Astrocyte (in vitro differentiated cells and primary cell): ENCODE measurements at places on chromosomes 1 and 21. TPM values are rescaled to one million over a fixed set of nuclear protein-coding genes. Genes with fewer than 3 reads are reported as not detected.

GRCh38 chr1:236472850-236473788 lies 50.7 kb upstream of the LGALS8 start:
- DNase-seq, result no peak

DNA sequence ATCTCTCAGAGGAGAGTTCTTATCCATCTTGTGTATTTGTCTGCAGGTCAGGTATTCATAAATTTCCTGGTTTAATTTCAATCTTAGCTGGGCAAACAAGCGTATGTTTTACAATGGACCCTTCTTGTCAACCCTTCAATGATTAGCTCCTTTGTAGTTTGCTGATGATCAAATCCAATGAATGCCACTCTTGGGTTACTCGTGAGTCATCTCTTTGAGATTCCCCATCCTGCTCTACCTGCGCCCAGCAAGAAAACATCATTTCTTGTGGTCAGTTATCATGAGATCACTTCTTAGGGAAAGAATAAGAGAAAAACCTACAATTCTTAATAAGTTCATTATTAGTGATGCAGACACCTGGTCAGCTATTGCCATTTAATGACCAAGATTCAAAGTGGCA lies 572.3 kb upstream of the PKN2 start:
- no peak for DNase-seq

TMEM200B gene
- 3.6 and 4.7 TPM in 2 replicates for total RNA-seq

- no peak for DNase-seq
Measured at GRCh38 chr1:227938276-227938675, 9.5 kb downstream of the WNT9A start.

OXCT2 gene
- total RNA-seq, result 0.24 and 0.36 TPM in 2 replicates

NEGR1 gene
- 7.4 and 8.6 TPM in 2 replicates for total RNA-seq

GRCh38 chr1:6162773-6163172 lies 17.3 kb downstream of the CHD5 start:
- no peak for DNase-seq

SLC30A1 gene
- total RNA-seq, result 34.9 and 35.0 TPM in 2 replicates

DNA sequence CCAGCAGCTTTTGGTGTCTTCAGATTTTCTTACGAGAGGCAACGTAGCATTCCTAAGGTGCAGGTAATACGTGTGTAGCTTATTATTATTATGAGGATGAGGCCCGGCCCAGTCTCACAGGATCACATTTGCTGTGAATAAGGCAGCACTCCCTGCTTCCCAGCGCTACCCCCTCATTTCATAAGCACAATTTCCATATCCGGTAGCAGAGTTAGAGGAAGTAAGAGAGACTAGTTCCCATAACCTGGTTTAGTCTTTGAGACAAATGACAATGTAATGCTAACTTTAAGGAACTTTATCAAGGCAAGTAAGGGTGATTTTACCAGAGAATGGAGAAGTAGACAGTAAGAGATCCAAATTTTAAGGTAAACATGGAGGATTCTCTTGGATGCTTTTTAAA lies 14.6 kb upstream of the LMO4 start:
- DNase-seq, result no peak

SLC1A7 gene
- total RNA-seq, result not detected in 2 replicates

DNA sequence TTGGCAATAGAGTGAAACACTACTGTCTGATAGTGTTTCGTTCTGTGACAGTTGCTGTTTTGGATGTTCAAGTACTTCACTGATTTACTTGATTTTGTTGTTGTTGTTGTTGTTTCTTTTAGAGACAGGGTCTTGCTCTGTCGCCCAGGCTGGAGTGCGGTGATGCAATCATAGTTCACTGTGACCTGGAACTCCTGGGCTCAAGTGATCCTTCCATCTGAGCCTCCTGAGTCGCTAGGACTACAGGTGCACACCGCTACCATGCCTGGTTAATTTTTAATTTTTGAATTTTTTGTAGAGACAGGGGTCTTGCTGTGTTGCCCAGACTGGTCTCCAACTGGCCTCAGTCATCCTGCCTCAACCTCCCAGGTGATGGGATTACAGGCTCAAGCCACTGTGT lies 2.3 kb downstream of the ATF6 start:
- no peak for DNase-seq

DNA sequence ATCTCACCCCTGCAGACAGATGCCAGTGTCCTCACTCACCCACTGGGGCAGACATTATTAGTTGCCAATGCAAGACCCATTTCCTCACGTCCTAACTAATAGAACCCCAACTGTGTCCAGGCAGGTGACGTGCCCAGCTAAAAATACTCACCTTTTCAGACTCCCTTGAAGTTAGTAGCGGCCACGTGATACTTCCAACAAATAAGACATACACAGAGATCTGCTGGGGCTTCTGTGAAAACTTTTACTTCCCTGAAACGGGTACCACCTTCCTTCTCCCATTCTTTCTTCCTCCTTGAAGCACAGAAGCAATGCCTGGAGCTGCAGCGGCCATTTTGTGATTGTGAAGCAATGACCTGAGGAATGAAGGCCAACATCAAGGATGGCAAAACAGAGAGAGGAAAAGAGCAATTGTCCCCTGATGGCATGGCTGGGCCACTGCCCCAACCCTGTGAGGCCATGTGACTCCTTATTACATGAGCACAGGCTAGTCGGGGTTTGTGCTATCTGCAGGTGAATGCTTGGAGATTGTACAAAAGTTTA lies 74.4 kb upstream of the TMPRSS2 start:
- no peak for DNase-seq

DNA sequence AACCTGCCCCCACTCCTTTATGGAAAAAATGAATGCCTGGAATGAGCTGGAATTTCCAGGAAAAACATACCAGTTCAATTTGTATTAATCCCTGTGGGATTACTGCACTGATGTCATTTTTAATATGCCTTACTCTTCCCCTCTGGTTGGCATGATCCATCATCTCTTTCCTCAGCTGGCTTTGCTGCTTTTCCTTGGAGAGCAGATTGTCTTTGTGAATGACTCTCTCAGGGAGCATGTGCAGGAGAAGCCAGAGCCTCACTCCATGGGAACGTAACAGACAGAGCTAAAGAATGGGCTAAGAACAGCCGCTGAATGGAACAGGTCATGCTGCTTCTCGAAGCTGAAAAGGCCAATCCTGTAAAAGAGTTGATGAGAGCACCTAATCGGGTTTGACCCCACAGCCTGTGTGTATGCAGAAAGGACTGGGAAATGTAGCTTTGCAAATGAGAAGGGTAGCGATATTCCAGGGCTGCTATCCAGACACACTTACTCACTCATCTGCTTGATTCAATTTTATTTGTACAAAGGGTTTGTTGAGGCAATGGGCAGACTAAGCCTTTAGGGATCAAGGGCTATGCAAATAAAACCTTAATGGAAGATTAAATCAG lies 20.7 kb downstream of the PHC2 start:
- DNase-seq, result peak; percentile 74

DNA sequence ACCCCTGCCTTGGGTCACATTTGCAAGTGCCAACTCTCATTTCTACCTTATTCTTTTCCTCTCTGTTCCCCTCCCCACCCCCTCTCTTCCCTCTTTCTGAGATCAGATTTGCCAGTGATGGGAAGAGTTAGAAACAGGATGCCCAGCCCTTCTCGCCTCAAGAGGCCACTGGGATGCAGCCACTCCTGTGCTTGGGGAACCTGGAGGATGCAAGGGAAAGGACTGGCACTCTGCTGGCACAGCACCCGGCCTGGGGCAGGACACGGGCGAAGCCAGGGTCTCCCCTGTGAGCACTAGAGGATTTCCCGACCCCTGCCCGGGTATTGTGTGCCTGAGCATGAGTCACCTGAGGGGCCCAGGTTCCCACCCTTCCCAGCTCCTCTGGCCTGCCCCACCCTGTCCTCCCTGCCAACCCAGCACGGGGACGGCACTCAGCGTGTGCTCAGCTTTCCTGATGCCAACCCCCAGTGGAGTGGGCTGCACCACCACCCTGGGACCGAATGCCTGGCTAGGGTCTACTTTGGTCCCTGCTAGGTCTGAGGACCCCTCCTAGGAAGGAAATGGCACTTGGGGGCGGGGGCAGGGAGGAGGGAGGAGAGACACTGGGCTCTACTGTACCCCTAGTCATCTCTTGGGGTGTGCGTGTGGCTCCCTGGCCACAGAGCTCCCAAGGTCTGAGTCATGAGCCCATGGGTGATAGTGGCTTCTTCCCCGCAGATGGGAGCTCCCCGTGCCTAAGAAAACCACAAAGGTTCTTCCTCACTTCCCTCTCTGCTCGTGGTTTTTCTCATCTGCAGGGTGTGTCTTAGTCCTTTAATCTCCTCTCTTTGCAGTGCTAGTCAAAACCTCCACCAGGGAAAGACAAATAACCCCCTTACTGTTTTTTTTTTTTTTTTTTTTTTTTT lies 12.4 kb downstream of the LMNA start:
- peak; percentile 97 for DNase-seq

DNA sequence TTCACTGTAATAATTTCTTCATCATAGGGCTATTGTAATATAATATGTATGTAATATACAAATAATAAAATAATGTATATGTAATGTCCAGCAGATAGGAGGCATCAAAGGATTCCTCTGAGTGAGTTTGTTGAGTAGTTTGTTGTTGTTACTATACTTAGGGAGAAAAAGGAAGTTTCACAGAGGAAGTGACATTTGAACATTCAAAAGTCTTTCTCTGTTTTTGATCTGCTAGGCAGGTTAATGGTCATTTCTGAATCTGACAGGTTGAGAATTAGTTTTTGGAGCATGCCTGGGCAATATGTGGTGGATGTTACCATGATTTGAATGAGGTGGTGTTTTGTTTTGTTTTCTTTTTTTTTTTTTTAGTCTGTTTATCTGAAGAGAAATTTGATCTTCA lies 102.1 kb downstream of the NRDC start:
- DNase-seq, result no peak

CA14 gene
- total RNA-seq, result 1.2 TPM in 2 replicates

- DNase-seq, result no peak
Measured at GRCh38 chr1:39469150-39469549, 22.3 kb upstream of the BMP8A start.

GRCh38 chr1:199920635-199921034 lies 106.9 kb upstream of the NR5A2 start:
- DNase-seq, result no peak

- no peak for DNase-seq
Measured at GRCh38 chr1:24904731-24905354, 25.2 kb downstream of the RUNX3 start.

DNA sequence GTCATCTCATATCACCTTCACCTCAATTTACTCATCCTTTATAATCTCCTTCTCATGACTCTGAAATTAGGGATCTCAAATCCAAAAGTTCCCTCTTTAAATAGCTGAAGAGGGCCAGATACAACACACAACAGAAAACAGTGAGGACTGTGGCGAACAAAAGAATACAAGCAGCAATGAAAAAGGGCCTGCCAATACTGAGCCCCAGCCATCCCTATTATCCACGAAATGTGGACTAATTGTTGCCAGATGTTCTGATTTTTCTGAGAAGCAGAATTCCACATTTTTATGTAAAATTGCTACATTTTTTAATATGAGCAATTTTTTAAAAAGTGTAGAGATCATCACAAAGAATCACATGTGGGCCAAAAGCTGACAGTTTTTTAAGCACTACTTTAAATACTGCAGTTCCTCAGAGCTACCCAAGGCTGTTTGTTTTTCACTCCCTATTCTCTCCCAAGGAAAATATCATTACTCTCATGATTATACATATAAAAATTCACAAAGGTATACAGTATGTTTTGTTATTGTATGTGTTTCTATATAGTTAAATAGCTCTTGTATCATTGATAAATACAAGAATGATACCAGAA lies 90.0 kb downstream of the ASH1L start:
- no peak for DNase-seq

TEDDM1 gene
- total RNA-seq, result not detected in 2 replicates

- peak; percentile 37 for DNase-seq
Measured at GRCh38 chr1:19704247-19705113, 39.8 kb downstream of the HTR6 start.

DNA sequence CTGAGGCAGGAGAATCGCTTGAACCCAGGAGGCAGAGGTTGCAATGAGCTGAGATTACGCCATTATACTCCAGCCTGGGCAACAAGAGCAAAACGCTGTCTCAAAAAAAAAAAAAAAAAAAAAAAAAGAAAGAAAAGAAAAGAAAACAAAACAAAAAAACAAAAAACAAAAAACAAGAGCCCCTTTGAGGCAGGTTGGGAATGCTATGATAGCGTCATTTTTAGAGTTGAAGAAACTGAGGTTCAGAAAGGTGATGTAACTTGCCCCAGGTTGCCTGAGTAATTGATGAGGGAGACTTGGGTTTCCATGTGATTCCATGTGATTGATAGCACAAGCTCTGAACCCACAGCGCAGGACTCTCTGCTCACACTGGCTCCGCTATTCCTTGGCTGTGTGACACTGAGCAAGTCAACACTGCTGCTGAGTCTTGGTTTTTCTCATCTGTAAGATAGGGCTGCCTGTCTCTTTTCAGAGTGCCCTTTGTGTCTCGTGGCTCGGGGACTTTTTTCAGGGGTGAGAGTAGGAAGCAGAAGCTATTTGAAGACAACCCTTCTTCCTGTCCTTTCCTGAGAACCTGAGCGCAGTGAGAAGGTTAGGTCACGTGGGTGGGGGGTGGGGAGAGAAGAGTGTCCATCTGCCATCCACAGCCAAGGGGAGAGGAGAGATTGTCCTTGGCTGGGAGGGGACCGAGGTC lies 2.5 kb downstream of the CNR2 start:
- DNase-seq, result no peak

KCNT2 gene
- 4.8 and 5.9 TPM in 2 replicates for total RNA-seq

DNA sequence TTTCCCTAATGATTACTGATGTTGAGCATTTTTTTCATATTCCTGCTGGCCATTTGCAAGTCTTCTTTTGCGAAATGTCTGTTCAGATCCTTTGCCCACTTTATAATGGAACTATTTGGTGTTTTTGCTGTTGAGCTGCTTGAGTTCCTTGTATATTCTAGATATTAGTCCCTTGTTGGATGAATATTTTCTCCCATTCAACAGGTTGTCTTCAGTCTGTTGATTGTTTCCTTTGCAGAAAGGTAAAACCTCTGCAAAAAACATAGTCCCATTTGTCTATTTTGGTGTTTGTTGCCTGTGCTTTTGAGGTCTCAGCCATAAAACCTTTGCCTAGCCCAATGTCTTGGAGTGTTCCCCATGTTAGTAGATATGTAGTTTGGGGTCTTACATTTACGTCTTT lies 78.0 kb upstream of the GUCA2B start:
- no peak for DNase-seq

GRCh38 chr1:17338706-17339493 lies 30.9 kb downstream of the PADI4 start:
- no peak for DNase-seq

TAS1R1 gene
- not detected in 2 replicates for total RNA-seq

- peak; percentile 69 for DNase-seq
Measured at GRCh38 chr1:17875171-17875881, 120.2 kb downstream of the ACTL8 start.

PTGFR gene
- 0.36 and 0.41 TPM in 2 replicates for total RNA-seq

DNA sequence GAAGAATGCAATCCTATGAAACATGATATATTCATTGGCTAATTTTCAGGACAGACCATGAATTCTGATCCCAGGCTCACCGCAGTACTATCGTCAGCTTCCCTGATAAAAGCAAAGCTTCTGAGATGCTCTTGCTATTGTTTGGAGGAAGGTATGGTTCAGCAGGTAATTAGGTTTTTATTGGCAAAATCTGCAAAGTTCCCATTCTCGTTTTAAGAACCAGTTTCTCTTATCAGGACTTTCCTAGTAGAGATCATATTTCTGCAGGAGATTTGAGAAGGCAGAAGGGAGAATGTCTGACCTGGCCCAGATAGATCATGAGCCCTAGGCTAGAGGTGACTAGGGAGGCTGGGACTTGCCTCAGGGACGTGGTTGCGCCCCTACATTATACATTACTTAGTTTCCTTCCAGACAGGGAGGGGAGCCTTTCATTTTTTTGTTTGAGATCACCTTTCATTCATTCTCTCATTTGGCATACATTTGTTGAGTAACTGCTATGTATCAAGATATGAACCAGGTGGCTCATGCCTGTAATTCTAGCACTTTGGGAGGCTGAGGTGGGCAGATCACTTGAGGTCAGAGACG lies 108.8 kb downstream of the NRIP1 start:
- DNase-seq, result no peak
